ENCODE measurements at places on chromosomes 1 and 21. TPM values are rescaled to one million over a fixed set of nuclear protein-coding genes. Genes with fewer than 3 reads are reported as not detected.

DNA sequence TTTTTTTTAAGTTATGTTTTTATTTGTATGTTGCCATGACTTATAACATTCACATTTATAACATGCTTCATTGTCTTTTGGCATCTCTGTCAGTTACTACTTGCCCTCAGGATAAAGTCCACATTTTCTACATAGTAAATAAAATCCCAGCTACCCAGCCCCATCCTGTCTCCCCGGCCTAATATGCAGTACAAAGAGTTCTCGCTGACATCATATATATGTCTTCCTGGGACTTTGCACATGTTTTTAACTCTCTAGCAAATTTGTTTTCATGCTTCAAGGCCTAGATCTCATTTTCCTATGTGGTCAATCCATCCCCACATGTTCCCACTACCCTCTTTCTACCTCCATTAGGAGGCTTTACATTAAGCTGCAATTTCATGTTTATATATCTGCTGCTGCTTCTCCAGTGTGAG lies 33.0 kb upstream of the IVNS1ABP start:
- no peak for DNase-seq

- DNase-seq: peak; percentile 93
Observed at GRCh38 chr1:62436039-62436465, 797 bp upstream of the USP1 start.

GRCh38 chr1:98693385-98693784 lies 31.9 kb downstream of the SNX7 start:
- DNase-seq: no peak

DNA sequence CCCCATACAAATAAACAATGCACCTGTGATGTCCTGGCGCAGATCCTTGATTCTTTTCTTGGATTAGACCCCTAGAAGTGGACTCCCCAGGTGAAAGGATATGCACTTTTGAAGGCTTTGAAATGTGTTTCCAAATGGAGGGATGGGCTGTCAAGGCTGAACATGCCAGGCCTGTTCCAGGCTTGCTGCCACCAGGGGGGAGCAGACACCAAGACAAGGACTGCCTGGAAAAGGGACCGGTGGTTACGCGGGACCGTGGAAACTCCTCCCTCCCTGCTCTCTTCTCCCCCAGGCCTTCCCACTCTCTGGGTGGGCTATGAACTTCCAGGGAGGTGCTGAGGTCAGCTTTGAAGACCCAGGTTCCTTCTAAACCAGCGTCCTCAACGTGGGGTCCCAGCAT lies 12.7 kb downstream of the C1QB start:
- no peak for DNase-seq

DNA sequence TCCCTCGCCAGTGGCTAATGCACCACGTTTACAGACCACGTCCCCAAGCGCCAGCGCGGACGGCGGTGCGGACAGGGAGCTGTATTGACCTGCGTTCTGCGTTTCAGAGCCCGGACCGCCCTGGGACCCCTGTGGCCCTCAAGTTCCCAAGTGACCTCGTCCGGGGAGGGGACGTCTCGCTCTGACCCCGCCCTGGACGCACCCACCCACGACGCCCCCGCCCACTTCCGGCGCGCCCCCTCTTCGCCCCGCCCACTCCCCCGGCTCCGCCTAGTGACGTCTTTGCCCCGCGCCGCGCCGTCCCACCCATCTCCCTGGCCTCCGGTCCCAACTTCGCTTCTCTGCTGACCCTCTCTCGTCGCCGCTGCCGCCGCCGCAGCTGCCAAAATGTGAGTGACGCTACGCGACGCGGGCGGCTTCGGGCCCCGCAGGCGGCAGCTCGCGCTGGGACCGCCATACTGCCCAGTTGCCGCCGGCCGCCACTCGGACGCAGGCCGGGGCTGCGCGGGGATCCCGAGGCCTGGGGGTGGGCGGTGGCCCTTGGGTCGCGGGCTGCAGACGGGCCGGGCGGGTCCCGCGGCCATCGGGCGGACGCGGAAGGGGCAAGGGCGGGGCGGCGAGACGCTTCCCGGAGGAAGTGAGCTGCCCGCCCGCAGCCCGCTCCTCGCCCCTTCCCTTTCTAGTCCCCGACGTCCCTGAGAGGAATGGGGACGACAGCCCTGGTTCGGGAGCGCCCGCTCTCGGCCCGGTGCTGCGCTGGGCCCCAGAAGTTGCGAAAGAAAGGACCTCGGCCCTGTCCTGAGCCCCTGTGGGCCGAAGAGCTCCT lies at the start of gene VAMP3:
VAMP3 (plus strand) TSS at position 300 of the 826 bp plus-strand sequence; CDS start at position 388, 88 bp downstream.
- peak; percentile 76 for DNase-seq

DNA sequence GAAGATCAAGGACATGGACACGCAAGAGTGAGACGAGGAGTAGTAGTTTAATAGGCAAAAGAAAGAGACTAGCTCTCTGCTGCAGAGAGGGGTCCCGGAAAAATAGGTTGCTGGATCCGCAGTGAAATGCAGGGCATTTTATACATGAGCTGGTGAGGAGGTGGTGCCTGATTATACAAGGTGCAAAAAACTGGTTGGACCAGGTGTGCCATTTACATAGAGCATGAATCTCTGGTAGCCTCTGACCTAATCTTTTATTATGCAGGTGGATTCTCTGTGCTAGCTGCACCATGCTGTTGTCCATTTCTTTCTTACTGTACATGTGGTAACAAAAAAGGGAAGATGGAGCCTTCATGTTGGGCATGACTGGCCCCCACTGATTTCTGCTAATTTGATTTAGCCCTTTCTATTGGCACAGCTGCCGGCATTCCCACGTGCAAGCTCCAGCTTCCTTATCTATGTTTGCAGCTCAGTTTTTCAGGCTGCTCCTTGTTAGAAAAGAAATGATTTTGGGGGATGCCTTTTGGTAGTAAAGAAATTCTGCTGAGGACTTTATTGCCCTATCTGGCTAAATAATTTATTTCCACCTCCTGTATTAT lies 548.1 kb downstream of the BRINP3 start:
- no peak for DNase-seq

DNA sequence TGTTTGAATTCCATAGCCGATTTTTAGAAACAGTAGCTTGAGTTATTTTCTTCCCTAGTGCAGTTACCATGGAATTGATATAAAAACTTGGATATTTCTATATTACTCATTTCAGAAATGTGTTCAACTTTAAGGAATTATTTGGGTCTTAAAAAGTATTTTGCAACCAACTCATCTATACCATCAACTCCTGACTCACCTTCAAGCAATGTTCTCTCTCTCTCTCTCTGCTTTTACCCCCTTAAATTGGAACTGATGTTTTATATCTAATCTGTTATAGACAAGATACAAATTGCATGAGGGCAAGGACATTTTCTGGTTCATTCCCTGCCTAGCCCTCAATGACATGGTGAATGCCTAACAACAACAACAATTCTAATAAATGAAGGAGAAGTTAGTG lies 214.7 kb upstream of the NRIP1 start:
- DNase-seq: no peak

DNA sequence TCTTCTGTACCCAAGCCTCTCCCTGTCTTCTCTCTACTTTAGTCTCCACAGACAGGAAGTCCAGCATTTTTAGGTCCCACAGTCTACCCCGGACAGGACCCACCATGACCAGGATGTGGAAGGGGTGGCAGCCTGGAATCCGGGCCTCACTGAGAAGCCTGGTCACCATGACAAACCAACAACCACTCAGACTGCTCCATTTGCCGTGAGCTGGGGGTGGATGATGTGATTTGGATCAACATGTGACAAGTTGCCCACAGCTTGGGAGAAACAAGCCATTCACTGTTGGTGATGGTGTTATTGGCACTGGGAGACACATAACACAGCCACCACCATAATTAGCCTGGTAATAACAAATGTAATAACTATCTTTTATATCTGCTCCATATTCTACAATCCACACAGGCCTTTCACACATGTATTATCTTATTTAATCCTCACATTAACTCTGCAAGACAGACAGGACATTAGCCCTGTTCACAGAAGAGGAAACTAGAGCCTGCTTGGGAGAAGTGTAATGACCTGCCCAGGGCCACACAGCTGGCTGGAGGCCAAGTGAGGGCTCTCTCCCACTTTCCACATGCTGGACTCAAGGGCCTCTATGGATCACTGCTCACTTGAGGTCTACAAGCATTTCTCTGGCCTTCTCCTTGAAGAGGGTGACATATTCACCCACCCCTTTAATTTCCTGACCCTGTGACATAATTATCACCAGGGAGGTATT lies 22.9 kb downstream of the MEF2D start:
- DNase-seq: no peak

GRCh38 chr1:64898107-64898861 lies 68.1 kb downstream of the JAK1 start:
- no peak for DNase-seq

GRCh38 chr1:165632152-165632469 lies 1.1 kb downstream of the MGST3 start:
- no peak for DNase-seq

GRCh38 chr1:3928586-3928985 lies 28.5 kb upstream of the C1orf174 start:
- DNase-seq: no peak

- DNase-seq: no peak
Observed at GRCh38 chr1:169048043-169048442, 58.4 kb upstream of the ATP1B1 start.

DNA sequence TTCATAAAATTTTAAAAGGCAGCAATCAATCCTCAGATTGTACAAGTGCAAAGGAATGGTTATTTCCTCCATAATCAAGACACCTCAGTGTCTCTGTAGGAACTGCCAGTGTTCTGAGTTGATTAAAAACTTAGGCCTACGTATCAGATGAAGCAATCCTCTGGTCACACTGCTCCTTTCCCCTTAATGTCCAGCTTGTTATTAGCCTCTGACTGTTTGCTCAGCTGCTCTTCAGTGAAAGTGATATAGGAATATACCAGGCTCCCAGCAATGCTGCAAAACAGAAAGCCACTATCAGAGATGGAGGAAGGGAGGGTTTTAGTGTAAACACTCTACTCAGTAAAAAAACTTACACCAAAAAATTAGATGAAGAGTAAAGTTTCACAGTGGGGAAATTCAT lies 49.8 kb downstream of the SLC35D1 start:
- no peak for DNase-seq

GRCh38 chr1:193937308-193937707 lies 750.9 kb upstream of the B3GALT2 start:
- no peak for DNase-seq

DNA sequence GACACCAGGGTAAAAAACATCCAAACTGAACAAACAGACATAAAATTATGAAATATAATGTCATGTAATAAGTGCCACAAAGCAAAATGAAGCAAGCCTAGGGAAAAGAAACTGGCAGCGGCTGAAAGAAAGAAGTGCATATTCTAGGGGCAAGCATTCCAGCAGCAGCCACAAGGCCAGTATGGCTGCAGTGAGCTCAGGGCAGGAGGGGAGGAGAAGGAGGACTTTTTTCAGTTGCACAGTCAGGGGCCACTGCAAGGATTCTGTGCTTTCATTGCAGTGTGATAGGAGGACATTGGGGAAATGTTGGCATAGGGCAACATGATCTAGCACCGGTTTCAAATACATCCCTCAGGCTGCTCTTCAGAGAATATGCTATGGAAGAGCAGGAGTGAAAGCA lies 263.8 kb downstream of the NEGR1 start:
- DNase-seq: no peak

GRCh38 chr1:89724369-89725010 lies 91.6 kb downstream of the LRRC8C start:
- no peak for DNase-seq

- DNase-seq: no peak
Observed at GRCh38 chr1:3584915-3585314, 26.4 kb downstream of the MEGF6 start.

GRCh38 chr1:170929835-170930554 lies 5.3 kb upstream of the MROH9 start:
- no peak for DNase-seq

DNA sequence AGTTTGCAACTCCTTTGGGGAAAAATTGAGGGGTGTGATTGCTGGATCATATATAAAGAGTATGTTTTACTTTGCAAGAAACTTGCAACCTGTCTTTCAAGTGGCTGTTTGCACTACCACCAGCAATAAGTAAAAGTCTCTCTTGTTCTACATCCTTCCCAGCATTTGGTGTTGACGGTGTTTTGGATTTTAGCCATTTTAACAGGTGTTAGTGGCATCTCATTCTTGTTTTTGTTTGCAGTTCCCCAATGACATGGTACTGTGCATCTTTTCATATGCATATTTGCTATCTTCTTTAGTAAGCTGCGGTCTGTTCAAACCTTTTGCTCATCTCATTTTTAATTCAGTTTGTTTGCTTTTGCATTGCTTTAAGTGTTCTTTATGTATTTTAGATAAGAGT lies 535.5 kb downstream of the LRRIQ3 start:
- no peak for DNase-seq

DNA sequence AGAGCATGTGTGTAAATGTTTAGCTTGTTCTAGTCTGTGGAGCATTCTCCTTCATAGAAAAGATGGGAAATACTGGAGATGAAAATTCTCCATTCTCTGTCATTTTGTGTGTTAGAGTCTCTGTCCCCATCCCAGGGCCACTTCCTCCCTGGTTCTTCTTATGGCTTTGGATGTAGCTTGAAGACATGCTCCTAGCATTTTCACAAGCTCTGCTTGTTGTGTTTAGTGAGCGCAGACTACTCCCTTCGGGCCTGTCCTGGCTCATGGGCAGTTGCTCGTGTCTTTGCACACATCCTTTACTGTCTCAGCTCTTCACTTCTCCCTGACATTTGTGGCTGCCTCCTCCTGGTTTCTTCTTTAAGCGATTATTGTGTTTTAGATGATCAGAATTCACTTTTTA lies 30.4 kb downstream of the MAPKAPK2 start:
- DNase-seq: no peak

Gene EPHA8
- total RNA-seq: not detected

Gene PSEN2
- 2.0 TPM for total RNA-seq

Gene TTC22
- total RNA-seq: 10.4 TPM

Gene CLDN17
- not detected for total RNA-seq

Gene LEMD1
- total RNA-seq: not detected

Gene CRB1
- total RNA-seq: not detected

Gene CD1B
- total RNA-seq: not detected

Gene NCF2
- total RNA-seq: 14.7 TPM

Gene ASAP3
- 1.5 TPM for total RNA-seq

Gene SLC1A7
- total RNA-seq: not detected
